ENCODE measurements at places on chromosomes 4 and X. TPM values are rescaled to one million over a fixed set of nuclear protein-coding genes. Genes with fewer than 3 reads are reported as not detected.

The TRIM75 gene
- total RNA-seq = not detected

The SSX2 gene
- total RNA-seq = not detected

The LRIT3 gene
- not detected for total RNA-seq

The MAGEB17 gene
- total RNA-seq = not detected

The MAGEA1 gene
- total RNA-seq = not detected

The RGS12 gene
- total RNA-seq = 8.5 TPM

The CENPI gene
- total RNA-seq = 0.44 TPM

The ZIC3 gene
- not detected for total RNA-seq

The USP51 gene
- 1.9 TPM for total RNA-seq

The P2RY4 gene
- not detected for total RNA-seq

The SPARCL1 gene
- total RNA-seq = 208 TPM
